ENCODE measurements at places on chromosomes 5 and 9.

DNA sequence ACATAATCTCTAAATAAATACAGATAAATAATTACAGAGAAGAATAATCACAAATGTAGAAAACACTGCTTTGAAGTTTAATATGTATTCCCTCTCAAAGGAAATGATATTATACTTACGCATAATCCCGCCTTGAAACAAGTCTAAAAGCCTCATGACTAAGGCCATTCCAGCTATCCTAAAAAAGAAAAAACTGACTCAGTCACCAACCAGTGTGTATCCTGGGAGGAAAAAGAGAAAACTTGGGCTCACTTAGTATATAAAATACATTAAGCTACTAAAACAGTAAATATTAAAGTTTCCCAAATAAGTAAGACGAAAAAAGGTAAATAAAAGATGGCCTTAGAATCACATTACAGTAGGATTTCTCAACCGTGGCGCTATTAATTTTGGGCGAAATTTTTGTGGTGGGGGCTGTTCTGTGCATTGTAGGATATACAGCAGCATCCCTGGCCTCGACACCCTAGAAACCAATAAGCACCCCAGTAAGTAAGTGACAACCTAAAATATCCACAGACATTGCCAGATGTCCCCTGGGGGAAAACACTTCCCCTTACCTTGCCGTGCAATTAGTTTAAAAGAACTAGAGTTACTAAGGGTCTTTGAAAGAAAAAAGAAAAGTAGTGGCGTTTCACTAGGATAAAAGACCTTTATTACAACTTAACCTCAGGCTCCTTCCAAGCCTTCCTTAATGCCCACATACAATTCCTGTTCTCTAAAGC lies 1.1 kb downstream of the HSPA9 start:
- DNase-seq: no peak

DNA sequence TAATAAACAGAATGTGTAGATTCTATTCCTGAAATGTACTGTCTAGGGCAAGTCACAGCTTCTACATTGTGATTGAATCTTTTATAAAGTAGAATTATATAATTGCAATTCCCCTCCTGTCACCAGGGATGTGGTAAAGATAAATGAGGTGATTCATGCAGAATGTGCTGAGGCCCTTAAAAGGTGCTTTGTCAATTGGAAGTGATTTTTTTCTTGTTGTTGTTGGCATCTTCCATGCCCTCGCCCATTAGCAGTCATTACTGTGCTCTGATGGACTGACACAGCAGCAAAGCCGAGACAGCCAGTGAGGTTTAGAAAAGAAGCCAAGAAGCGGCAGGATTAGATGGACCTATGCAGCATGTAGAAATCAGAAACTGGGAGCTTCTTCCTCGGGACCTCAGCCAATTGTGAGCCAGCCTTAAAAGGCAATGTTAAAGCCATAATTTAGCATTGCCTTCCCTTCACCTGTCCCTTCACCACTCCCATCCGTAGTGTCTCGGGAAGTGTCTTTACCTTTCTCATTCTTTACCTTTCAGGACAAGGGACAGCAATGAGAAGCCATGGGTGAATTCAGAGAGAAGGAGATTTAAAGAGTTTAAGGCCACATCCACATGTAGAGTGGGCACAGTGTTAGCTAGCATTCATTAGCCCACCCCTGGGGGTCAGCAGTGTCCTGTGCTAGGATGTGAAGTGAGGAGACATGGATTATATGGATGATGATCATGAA lies 257.8 kb downstream of the PLK2 start:
- no peak for DNase-seq

- DNase-seq: no peak
Observed at GRCh38 chr9:129276486-129277230, 98.6 kb upstream of the IER5L start.

DNA sequence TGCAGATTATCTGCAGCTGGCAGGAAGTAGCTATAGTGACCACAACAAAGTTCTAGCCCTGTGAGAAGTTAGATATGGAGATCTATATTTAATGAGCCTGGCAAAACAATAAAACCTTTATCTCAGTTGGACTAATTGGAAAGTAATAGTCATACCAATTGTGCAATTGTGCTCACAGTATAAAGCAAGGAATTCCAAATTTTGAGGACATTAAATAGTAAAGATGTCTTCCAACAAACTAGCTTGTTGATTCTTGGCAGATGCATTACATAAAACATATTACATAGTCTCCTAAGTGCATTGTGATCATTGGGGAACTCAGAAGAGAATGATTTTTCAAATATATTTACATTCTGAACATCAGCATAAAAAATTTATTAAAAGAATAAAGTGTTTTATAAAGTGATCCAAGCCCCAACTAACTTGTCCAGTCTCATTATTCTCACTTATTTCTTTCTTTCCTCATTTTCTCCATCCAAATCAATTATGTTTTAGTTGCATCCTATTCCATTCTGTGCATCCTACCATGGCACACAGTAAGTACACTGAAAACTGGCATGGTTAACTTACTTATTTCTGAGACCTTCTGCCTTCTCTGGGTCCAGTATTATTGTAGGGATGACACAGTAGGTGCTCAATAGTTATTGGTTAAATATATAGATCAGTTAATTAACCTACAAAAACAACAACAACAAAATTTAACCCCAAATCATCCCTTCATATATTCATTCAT lies 977.2 kb upstream of the NUDT12 start:
- peak; percentile 3 for DNase-seq

GRCh38 chr5:59648038-59648831 lies 245.3 kb downstream of the PDE4D start:
- DNase-seq: no peak

GRCh38 chr9:123049589-123050222 lies 16.2 kb downstream of the GPR21 start:
- DNase-seq: peak; percentile 84

DNA sequence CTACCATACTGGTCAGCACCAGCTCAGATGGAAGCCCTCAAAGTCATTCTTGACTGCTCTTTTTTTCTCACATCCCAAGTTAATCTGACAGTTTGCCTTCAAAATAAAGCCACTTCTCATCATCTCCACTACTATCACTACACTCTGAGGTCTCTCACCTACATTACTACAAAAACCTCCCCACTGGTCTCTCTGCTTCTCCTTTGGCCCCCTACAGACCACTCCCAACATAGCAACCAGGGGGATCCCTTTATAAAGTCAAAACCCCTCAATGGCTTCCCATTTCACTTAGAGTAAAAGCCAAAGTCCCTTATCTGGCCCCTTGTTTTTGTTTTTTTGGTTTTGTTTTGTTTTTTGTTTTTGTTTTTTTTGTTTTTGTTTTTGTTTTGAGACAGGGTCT lies 4.6 kb downstream of the ARAP3 start:
- DNase-seq: no peak

DNA sequence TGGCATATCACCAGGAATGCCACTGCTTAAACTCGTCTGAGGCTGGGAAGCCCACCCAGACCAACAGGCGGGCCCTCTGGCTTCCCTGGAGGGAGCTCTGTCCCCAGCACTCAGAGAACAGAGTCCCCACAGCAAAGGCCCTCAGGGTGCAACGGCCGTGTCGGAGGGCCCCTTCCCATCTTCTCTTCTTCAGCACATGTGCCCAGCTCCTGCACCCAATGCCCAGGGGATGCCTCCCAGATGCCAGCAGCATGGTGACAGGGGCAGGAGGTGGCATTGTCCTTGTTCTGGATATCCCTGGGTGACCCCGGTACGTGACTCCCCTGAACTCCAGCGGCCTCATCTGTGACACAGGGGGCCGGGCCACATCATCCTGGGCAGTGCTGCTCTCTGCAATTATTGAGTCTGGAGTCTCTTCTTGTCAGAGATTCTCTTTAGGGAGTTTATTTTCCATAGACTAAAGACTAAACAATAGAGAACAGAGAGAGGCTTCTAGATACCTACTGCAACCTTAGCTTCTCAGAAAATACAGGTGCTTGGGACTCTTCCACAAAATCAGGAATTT lies 13.6 kb upstream of the OLFM1 start:
- DNase-seq: no peak

DNA sequence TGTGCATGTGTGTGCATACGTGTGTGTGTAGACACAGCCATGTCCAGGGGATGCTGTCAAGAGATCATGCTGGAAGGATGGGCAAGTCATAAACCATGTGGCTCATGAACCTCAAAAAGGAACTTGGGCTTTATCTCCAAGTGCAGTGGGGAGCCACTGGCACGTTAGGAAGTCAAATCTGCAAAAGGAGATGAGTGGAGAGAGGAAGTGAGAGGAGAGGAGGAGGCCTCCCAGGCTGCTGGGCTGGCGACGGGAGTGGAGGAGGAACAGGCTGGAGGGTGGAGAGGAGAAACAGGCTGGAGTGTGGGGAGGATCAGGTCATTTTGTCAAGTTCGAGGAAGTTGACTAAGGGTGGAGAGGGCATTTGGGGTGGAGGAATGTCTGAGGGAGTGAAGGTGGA lies 29.2 kb upstream of the TIFAB start:
- DNase-seq: no peak

DNA sequence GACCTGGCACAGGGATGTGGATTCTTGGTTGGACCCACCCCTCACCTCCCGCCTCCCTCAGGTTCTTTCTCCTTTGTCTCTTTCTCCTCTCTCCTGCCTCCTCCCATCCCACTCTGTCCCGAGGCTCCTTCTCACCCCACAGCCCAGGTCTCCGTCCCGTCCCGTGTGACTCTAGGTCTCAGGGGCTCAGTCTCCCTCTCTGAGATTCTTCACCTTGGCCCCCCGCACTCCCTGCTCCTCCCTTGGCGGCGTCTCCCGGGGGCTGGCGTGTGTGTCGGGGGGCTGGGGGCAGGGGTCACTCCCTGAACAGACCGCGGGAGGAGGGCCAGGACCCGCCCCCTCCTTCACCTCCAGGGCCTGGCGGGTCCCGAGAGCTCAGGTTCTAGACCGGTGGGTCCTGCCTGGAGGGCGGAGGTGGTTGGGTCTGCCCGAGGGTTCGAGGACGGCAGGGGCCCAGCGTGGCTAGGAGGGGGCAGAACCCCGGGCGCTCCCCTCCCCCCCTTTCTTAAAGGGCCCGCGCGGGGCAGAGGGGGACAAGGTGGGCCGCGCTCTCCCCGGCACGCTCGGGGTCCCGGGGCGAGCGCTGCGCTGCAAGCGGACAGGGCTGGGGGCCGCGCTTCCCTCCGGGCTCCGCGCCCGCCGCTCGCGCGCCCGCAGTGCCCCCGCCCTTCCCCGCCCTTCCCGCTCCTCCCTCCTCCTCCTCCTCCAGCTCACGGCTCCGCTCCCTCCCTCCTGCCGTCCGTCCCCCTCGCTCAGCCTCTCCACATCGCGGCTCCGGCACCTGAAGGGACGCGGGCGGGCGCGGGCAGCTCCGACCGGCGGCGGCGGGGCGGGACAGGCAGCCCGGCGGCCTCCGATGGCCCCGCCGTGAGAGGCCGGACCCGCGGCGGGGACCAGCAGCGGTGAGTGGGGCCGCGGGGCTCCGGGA lies at the start of gene PSD2:
Gene PSD2, plus strand, starts transcription at position 735 of the 928 bp plus-strand sequence. CDS start 13,633 bp downstream, outside the sequence.
- DNase-seq: no peak

DNA sequence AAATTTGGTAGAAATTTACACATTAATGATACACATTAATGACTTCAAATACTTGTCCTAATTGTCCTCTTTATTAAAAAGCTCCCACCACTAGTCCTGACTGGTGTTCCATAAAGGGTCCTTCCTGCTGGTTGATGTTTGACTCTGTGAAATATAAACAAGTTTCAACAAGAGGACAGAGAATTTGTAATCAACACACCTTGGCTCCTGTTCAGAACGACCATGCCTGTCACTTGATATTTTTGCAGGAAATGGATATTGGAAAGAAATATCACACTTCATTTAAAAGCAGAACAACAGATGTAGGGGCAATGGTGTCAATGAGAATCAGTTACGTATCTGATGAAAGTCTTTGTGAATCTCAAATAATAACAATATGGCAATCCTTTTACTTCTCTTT lies 211.7 kb downstream of the ENC1 start:
- DNase-seq: no peak

DNA sequence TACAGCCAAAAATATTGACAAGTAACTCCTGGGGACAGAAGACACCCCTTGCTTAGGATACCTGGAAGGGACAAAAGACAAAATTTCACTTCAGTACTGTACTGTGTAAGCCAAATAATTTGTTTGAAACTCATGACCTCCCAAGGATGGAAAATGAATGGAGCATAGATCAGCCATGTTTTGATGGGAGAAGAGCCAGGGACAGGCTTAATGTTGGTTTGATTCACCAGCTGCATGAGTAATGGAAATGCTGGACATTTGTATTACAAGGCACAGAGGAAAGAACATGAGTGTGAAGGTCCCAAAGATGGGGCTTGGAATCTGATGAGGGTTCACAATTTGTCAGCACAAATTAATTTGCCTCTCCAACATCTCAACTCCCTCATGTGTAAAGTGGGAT lies 122.8 kb downstream of the ENC1 start:
- peak; percentile 65 for DNase-seq

DNA sequence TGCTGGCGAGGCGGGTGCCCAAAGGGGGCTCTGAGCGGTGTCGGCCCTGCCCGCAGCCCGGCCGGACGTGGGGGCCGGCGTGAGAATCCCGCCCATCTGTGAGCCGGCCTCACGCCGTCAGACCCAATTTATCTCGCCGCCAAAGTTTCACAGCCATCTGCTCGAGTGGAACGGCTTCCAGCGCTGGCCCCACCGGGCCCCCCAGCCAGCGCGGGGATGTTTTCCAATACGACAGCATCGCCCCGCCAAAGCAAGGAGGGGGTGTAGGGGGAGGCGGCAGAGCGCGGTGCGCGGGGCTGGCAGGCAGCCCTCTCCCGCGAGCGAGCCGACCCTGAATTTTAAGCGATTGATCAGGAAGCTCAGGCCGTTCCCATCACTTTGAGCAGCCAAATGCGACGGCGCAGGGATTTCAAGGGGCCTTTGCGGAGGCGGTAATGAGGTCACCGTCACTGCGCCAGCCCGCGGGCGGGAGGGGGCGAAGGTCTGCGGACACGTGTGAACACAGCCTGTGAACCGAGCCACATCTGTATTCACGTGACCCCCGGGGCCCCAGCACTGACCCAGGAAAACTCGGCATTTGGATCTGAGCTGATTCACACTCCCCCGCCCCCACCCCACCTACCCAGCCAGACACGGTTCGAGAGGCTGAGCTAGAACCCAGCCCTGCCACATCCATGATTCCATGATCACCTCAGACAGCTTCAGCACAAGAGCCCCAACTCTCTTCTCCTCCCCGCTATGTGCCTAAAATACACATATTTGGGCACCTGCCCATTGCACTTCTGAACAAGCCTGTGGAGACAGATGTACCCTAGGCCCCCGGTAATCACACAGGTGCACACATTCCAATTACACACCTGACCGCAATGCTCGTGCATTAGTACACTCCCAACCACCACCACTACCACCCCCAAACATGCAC lies 47.8 kb upstream of the PSD2 start:
- DNase-seq: no peak

GRCh38 chr5:3201941-3202340 lies 393.7 kb upstream of the IRX1 start:
- DNase-seq: no peak
